ENCODE measurements at places on chromosomes 3 and 15.

GRCh38 chr15:40240619-40241221 is 1.9 kb downstream of the PAK6 start:
- no peak for DNase-seq

DNA sequence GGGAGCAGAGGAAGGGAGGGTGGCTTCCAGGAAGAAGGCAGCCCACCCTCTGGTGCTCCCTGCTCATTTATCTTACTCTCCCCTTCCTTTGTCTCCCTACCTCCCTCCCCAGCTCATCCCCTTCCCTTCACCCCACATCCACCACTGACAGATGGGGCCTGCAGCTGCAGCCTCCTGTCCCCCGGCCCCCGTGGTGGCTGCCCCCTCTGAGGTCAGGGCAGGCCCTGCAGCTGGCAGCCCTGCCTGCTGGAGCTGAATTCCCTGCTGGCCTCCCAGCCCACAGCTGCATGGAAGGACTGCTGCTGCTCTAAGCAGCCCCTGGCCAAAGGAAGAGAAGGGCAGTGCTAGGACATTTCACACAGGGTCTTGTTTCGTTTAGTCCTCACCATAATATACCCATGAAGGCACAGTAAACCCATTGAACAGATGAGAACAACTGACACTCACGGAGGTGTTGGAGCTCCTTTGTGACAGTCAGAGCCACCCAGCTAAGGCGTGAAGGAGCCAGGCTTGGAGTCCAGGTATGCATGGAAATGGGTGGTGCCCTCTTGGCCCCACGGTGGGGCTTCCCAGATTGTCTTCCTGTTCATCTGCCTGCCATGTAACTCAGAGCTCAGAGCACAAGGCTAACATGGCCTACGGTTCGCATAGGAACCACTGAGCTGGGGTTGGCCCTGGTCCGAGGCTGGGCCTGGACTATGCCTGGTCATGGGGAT is 121.7 kb upstream of the PRR20G start:
- no peak for DNase-seq

- no peak for DNase-seq
Observed at GRCh38 chr3:38020342-38020726, 9.1 kb downstream of the PLCD1 start.

- DNase-seq = peak; percentile 35
Observed at GRCh38 chr3:72999951-73000350, 3.3 kb downstream of the PPP4R2 start.

DNA sequence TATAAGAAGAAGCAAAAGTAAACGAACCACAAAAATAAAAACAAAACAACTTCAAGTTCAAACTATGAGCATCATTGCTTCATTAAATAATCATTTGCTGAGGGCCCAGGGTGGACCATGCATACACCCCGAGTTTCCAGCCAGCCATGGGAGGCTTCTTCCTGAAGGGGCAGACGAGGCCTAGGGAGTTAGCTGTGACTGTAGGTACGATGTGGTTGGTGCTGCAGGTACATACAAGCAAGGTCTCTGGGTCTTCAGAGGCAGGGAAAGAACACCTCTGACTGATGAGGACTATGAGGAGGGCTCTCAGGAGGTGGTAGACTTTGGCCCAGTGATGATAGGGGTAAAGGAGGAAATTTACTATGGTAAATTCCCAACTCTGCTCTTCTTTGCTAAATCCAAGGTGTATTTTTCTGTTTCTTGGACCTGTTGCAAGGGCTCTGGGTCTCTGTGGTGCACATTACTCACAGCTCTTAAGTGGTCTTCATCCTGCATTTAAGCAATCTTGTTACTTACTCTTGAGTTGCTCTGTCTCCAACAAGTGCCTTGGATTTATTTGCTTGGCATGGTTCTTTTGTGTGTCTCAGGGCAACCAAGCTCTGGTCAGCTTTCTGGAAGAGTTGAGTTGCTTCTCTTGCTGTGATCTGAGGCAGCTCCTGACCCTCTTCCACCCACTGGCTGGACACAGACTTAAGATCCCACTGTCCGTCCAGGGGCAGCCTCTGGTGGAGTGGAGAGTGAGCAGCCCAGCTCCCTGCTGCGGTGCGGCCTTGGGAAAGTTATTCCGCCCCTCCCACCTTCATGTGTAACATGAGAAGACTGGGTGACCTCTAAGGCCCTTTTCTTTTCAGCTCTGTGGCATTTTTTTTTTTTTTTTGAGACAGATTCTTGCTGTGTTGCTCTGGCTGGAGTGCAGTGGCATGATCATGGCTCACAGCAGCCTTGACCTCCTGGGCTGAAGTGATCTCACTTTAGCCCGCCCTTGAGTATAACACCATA is 56.1 kb upstream of the KIF23 start:
- DNase-seq = no peak

DNA sequence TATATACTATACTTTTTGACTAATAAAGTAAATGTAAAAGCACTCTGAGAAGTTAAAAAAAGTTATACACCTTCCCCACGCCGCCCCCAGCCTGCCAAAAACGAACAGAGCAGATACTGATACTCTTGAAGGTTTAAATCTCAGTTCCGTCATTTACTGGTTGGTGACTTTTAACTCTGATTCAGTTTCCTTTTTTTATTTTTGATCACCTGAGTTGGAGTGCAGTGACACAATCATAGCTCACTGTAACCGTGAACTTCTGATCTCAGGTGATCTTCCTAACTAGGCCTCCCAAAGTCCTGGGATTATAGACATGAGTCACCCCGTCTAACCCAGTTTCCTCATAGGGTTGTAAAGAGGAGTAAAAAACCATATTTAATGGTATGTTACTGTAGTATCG is 3.3 kb upstream of the TIPIN start:
- DNase-seq = no peak

Data from hematopoietic multipotent progenitor cell treated with erythropoietin and hydrocortisone succinate and interleukin-3 and kit ligand, for 4 days (in vitro differentiated cells).